ENCODE measurements at places on chromosomes 12 and 14. TPM values are rescaled to one million over a fixed set of nuclear protein-coding genes. Genes with fewer than 3 reads are reported as not detected.

Gene GALNT6
- 5.0 TPM for polyA plus RNA-seq

Gene DLK1
- polyA plus RNA-seq = 9.8 TPM

Gene ADGRD1
- 17.6 TPM for polyA plus RNA-seq

Gene MBD6
- polyA plus RNA-seq = 82.1 TPM

Gene CPSF2
- 68.4 TPM for polyA plus RNA-seq

Gene RPS6KA5
- polyA plus RNA-seq = 6.8 TPM

Gene FOXM1
- 30.1 TPM for polyA plus RNA-seq

Gene TAS2R31
- polyA plus RNA-seq = 1.1 TPM

Gene GALC
- polyA plus RNA-seq = 33.7 TPM

Gene BBOF1
- polyA plus RNA-seq = 17.9 TPM

Gene ABCC9
- polyA plus RNA-seq = 21.7 TPM

Gene GPR132
- 0.39 TPM for polyA plus RNA-seq

Gene AQP2
- polyA plus RNA-seq = 265 TPM

Gene SCN8A
- polyA plus RNA-seq = 1.8 TPM

Gene RIMBP2
- polyA plus RNA-seq = 14.6 TPM

Gene ARHGAP5
- polyA plus RNA-seq = 126 TPM

Gene FGF6
- polyA plus RNA-seq = 0.10 TPM

Gene OR6C4
- polyA plus RNA-seq = not detected

Gene GSG1
- polyA plus RNA-seq = 0.48 TPM

Gene GALNT8
- 2.7 TPM for polyA plus RNA-seq

Gene CDC42BPB
- 70.9 TPM for polyA plus RNA-seq

Gene NID2
- polyA plus RNA-seq = 103 TPM

Gene C12orf50
- 0.19 TPM for polyA plus RNA-seq

Gene ABCD2
- 0.05 TPM for polyA plus RNA-seq

Gene TMPO
- polyA plus RNA-seq = 201 TPM

Gene CRACR2A
- 1.6 TPM for polyA plus RNA-seq

Gene NGB
- 0.05 TPM for polyA plus RNA-seq
